ENCODE measurements at places on chromosomes 5 and 9. TPM values are rescaled to one million over a fixed set of nuclear protein-coding genes. Genes with fewer than 3 reads are reported as not detected.

The ST8SIA4 gene
- 9.3 TPM for total RNA-seq

The GLRA1 gene
- total RNA-seq = not detected

The PCSK1 gene
- not detected for total RNA-seq

The ABCA1 gene
- 12.1 TPM for total RNA-seq

The ENHO gene
- total RNA-seq = 3.4 TPM

The ZNF483 gene
- total RNA-seq = 3.1 TPM

The STC2 gene
- total RNA-seq = 6.4 TPM

Data from muscle of leg (tissue), 16 donors.